ENCODE measurements at places on chromosomes 2 and 18.

GRCh38 chr2:192004188-192004963, 157.5 kb upstream of the CAVIN2 start:
- DNase-seq = no peak

DNA sequence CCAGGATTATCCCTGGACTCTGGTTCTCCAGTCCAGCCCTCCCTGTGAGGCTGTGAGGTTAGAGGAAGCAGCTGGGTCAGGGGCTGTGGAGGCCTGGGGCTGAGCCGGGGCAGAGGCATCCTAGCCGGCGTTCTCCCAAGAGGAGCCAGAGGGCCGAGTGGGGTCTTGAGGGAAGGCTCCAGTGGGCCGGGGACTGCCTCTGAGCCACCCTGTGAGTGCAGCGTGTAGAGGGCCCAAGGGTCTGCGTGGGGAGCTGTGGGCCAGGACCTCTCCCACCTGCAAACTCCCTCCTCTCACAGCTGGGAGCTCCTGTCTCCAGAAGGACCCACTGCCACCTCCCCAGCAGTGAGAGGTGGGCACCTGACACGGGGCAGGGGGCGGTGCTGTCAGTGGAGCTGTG, 41.0 kb downstream of the GLI2 start:
- no peak for DNase-seq

DNA sequence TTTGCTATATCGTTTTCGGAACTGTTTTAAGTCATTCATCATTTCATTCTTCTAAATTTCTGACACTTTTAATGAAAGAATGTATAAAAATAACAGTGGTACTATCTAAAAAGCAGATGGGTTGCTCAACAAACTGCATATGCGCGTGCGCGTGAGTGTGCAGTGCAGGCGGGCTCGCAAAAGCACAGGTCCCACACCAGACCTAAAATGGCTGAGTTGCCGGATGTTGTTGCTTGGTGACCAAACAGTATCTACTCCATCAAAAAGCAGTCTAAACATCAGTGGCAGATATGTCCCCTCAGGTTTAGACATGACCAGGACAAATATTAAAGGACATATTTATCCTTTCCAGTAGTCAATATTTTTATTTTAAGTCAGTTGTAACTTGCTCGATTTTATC, 5.1 kb downstream of the NOL4 start:
- no peak for DNase-seq

GRCh38 chr2:151691631-151692030, 42.6 kb downstream of the NEB start:
- DNase-seq = no peak

GRCh38 chr2:203600286-203600685, 65.2 kb upstream of the RAPH1 start:
- DNase-seq = no peak

DNA sequence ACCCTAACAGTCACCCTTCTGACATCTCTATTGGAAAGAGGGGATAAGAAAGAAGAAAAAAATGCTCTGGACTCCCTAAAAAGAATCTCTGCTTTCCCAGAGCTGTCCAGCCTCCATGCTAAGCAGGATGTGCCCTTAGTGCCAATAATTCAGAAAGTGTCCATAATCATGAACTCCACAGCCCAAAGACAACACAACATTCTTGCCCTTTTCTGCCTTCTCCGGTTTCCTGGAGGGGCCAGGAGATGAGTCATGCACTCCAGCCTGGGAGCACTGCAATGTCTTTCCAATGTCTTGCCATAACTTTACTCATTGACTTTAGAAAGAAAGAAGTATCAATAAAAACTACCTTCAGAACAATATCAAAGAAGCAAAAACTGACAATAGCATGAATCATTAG, 44.0 kb downstream of the KLF7 start:
- DNase-seq = no peak

DNA sequence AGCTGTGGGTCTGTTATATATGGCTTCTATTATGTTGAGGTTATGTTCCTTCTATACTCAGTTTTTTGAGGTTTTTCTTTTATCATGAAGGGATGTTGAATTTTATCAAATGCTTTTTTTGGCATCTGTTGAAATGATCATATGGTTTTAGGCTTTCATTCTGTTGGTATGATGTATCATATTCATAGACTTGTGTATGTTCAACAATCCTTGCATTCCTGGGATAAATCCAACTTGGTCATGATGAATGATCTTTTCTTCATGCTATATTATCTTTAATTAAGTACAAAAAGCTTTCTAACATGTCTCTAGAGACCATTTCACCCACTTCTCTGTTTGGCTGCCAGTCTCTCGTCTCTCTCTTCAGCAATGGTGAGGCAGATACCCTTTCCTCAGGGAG, 54.2 kb downstream of the MDH1 start:
- DNase-seq = no peak

GRCh38 chr18:42773870-42774269, 341.6 kb downstream of the RIT2 start:
- no peak for DNase-seq

DNA sequence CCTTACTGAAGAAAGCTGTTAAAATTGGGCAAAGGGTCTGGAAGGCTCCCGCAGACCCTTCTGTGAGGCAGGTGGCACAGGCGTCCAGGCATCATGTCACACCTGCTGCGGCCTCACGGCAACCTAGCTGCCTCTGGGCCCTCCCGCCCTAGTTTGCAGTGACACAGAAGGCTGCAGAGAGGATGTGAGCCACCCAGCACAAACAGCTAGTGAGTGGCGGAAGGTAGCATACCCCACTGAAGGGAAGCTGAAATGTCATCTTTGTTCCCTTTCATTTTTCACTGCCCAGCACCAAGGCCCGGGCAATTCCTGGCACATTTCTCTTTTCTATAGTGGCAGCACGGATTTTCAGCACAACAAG, 53.8 kb downstream of the TRAPPC12 start:
- no peak for DNase-seq

- no peak for DNase-seq
Measured at GRCh38 chr2:27408601-27409320, 630 bp downstream of the PPM1G start.

DNA sequence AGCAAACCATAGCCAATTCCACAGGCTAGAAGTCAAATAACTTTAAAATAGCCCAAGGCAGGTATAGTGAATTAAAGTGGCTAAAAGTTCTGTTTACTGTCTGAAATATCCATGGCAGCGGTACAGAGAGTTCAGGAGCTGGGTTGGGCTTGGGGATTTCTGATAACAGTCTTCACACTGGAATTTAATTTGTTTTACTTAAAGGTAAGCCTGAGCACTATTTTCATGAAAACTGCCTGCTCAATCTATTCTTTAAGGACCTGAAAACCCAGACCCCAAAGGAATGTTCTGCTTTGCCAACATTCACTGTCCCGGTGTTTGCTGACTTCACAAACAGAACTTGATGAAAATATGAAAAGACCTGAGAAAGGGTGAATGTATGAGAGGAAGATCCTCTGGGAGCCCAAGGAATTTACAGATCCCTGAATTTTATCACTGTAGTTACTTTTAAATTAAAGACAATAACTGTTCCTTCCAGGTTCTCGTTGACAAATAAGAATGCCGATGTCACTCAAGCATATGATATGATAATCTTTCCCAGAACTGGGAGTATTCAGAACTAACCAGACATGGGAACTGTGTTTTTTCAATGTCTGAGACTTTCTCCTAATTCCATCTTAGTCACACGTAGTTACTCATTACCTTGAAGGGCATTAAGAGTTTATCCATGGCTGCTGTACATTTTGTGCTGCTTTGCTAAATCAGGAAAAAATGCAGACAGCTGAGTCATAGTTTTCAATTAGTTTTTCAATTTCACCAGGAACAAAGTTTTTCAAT, 28.3 kb upstream of the ITGB6 start:
- no peak for DNase-seq

- DNase-seq = no peak
Measured at GRCh38 chr2:209426432-209426831, 2.6 kb downstream of the MAP2 start.

DNA sequence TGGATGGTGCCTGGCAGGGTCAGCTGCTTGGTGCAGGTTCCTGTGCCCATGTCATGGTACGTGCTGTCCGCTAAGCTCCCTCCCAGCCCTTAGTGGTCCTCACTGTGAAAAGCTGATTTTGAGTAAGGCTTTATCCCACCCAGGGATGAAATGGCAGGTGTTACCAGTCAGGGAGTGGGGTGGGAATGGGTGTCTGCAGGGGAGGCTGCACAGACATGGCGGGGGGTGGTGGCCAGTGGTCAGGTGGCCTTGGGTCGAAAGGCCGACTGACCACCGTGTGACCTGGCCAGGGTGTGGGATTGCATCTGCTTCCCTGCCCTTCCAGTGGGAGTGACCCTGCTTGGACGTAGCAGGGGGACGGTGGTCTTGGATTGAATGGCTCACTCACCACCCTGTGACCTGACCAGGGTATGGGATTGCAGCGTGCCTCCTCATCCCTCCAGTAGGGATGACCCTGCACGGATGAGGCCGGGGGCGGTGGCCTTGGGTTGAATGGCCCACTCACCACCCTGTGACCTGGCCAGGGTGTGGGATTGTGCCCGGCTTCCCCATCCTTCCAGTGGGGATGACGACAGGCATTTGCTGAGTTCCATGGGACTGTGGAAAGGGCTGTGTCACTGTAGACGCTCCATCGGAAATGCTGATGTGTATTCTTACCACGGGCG, 29.8 kb downstream of the AGAP1 start:
- DNase-seq = no peak

GRCh38 chr18:784470-785172, 27.4 kb downstream of the YES1 start:
- no peak for DNase-seq

- DNase-seq = no peak
Measured at GRCh38 chr2:180892091-180892490, 88.3 kb upstream of the UBE2E3 start.

GRCh38 chr2:119579424-119580295, 35.4 kb downstream of the CFAP221 start:
- DNase-seq = no peak

- no peak for DNase-seq
Measured at GRCh38 chr2:29990129-29990528, 68.7 kb upstream of the ALK start.
